ENCODE measurements at places on chromosomes 13 and 19.
A peak's percentile ranks its signal among the peaks of the same experiment; 100 is the strongest.

DNA sequence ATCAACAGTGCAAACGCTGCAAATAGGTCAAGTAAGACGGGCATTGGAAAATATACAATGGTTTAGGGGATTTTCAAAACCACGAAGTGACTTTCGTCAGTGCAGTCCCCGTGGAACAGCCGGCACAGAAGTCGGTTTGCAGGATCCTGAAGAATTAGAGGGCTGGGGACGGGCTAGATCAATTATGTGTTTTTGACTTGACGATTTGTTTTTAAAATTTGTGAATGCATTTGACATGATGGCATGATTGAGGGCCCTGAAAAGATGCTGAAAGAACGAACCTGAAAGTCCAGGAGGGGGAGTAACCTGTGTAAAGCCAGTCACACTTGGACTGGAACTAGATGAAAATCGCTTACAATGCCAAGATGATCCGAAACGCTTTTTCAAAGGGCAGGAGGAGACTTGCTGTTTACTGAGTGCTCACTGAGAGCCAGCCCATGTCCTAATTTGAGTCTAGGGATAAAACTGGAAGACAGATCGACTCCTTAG lies 8.9 kb upstream of the DGKH start:
- DNase-seq, result no peak

DNA sequence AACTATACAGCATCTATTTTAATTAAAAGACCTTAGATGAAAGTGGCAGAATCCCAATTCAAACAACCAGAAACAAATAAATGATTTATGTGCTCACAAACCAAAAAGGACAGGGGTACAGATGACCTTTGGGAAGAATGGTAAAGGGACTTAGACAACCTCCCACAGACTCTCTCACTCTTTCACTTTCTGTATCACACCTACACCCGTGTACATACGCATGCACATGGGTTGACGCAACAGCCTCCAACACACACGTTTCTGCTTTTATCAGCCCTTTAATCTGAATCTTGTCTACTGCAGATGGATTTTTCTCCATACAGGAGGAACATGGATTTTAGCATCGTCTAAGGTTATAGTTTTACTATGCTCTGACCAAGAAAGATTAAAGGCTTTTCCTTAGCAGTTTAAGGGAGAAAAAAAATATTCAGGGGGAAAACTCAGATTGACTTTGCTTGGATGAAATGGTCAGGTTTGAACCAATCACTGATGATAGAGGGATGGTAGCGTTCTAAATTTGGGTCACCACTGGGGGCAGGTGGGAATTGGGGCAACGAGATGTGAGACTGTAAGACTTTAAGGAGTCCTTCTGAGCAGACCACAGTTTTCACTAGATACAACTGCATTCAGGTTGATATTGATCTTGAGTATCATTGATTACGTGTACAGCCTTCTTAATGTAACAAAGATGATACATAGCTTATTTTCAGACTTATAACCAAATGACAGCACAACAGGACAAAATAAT lies 166.1 kb downstream of the ITGBL1 start:
- no peak for DNase-seq

DNA sequence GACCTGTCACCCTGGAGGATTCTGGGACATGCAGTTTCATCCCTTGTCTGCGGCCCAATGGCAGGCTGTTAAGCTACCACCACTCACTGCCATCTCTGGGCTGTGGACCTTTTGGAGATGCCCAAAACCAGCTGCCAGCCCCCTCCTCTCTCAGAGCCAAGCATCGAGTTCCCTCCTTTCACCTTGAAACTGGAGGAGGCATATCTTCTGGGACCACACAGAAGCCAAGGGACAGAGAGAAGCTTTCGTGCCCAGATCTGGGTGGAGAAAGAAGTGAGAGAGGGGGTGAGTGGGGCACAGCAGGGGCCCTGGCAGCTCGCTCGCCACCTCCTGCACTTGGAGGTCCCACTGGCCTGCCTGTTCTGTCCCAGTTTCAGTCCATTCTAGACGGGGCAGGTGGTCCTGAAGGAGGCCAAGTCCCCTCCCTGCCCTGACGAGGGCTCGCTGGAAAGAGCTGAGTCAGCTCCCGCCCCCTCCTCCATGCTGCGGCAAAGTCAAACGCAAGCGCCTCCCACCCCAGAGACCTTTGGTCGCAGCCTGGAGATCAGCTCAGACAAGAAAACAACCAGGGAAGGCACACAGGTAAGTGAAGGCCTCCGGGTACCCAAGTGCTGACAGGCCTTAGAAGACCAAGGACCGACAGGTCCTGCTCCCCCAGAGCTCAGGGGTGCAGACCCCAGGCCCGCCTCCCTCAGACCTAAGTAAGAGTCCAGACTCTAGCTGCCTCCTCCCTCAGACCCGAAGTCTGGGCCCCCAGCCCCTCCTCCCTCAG lies 3.8 kb downstream of the BCAT2 start:
- DNase-seq, result no peak

DNA sequence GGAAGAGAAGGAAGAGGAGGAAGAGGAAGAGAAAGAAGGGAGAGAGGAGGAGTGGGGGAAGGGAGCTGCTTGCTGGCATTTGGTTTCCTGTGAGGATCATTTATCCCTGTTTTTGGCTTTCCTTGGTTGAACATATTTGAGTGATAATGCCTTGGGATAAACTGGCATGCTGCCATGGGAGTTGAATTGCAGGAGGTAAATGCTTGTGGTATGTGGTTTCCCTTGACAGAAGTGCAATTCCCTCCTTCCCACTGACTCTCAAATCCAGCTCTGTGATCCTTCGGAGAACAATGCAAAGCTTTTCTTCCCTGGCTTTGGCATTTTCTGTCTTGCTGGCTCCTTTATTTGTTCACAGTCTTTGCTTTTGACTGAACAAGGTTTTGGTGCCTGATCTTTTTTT lies 27.2 kb upstream of the CBY2 start:
- DNase-seq, result peak; percentile 30

DNA sequence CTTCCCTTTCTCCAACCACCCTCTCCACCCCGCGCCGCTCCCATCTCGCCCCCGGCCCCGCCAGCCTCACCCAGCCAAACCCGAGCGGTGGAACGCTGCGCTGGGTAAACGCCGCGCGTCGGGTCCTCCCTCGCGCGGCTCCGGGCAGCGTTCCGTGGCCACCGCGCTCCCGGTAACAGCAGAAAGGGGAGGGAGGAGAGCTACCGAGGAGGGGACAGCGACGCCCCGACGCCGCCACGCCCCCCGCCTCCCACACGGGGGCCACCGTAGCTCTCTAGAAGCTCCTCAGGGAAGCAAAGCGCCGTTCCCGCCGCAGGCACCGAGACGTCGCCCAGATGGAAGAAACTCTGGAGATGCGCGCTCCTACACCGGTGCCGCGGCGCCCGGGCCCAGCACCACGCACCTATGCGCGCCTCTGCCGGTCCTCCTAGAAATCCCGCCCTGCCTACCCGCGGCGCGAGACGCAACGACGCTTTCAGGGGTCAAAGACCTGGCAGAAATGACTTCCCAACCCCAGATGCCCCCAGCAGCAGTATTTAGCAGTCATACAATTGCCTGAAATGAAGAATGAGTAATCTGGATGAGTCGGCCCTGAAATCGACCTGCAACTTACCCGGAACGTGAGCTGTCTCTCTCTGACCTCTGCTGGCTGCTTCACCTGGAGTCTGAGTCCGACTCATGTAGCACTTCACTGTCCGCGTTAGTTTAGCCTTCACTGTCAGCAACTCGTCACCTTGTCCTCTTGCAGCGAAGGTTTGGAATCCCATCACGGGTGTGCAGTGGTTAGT lies at the start of gene RUBCNL:
TSS of gene RUBCNL (minus strand) at position 189 of the 788 bp plus-strand sequence. CDS start 14,777 bp downstream, outside the sequence.
- DNase-seq, result peak; percentile 23

DNA sequence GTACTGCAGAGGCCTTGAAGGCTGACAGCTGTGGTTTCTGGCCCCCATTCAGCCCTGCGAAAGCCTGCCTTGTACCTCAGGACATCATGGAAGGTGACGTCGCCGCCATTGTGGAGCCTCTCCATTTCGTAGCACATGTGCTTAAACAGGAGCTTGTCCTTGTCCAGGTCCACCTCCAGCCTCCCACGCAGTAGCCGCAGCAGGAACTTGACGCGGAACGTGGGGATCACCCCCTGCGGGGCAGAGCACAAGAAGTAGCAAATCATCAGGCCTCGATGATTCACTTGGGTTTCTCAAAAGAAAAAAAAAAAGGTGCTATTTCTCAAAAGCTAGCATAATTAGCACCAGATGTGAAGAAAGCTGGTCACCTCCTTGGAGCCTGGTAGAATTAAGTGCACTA lies 351.0 kb downstream of the NALCN start:
- no peak for DNase-seq

DNA sequence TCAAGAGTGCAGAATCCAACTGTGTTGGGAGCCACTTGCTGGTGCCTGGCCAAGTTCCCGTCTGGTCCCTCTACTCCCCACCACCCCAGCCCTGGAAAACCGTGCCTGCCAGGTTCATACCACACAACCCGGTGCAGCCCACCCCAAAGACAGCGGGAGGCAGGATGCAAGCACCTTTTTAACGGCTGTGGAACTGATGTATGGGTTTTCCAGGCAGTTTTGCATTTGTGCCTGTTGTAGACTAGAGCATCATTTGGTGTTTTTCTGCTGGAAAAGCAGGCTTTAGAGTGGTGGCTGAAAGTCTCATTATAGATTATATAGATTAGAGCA lies 13.5 kb downstream of the TFDP1 start:
- DNase-seq, result no peak

- DNase-seq, result no peak
These were observed 283.2 kb upstream of the SLC10A2 start for GRCh38 chr13:103349211-103349980.

GRCh38 chr19:29277102-29277501 lies 64.2 kb upstream of the UQCRFS1 start:
- DNase-seq, result no peak

DNA sequence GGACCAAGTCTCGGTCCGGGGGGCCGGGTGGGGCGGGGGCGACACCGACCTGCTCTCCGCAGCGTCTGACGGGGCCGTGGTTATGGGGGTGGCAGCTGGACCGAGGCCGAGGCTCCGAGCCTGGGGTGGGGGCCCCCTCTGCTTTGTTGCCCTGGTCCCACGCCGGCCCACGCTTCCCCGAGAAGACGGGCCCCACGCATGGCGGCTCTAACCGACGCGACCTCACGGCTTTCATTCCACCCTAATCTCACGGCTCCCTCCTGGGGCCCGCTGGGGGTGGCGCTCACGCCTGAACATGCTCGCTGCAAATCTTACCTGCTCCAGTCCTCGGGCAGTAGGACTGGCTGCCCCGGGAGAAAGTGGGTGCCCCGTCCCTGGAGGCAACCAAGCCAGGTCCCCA lies 14.8 kb upstream of the MISP start:
- DNase-seq, result no peak

DNA sequence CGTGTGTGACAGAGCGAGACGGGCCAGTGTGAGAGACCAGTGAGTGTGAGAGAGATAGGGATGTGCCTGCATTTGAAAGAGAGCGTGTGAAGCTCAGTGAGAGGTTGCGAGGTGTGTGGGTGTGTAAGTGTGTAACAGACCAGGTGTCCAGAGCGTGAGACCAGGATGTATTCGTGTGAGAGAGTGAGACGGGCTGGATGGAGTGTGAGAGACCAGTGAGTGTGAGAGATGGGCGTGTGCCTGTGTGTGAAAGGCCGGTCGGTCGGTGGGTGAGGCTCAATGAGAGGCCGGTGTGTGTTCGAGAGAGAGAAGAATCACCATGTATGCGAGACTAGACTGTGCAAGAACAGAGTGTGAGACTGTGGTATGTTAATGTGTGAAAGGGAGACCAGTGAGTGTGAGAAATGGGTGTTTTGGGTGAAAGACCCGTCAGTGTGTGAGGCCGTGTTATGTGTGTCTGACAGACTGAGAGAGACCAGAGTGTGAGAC lies 679 bp downstream of the ZNF471 start:
- no peak for DNase-seq

DNA sequence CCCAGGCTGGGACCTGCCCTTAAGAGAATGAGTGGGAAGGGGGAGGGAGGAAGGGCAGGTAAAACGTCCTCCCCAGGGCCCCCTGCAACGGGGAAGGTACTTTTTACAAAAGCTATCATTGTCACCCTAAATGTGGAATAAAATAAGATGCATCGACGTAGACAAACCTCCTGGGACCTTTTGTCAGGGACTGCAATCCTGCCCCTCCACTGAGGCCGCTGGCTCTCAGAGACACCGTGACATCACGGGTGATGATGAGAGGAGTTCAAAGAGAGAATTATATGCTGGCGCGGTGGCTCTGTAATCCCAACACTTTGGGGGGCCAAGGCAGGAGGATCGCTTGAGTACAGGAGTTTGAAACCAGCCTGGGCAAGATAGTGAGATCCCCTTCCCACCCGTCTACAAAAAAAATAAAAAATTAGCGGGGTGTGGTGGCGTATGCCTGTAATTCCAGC lies 1.8 kb upstream of the MYBPC2 start:
- no peak for DNase-seq

GRCh38 chr13:89916551-89916950 lies 1430.9 kb upstream of the MIR17HG start:
- no peak for DNase-seq

DNA sequence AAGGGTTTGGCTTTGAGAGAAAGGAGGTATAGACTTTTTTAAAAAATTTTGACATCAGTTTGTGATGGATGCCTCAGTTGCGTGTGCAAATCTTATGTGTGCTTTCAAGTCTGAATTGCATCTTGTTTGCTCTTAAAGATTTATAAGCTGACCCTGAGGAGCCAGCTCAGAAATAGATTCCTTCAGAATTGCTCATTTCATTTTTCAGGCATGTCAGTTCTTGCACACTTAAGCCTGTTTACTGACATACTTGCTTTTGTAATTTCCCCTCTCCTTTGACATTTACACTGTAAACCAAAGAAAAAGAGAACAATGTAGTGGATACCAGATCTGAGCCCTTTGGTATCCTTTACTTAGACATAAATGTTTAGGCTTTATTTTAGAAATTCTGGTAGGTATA lies 87.6 kb downstream of the RNF17 start:
- DNase-seq, result no peak

GRCh38 chr13:76991432-76991795 lies 467 bp upstream of the CLN5 start:
- DNase-seq, result no peak

DNA sequence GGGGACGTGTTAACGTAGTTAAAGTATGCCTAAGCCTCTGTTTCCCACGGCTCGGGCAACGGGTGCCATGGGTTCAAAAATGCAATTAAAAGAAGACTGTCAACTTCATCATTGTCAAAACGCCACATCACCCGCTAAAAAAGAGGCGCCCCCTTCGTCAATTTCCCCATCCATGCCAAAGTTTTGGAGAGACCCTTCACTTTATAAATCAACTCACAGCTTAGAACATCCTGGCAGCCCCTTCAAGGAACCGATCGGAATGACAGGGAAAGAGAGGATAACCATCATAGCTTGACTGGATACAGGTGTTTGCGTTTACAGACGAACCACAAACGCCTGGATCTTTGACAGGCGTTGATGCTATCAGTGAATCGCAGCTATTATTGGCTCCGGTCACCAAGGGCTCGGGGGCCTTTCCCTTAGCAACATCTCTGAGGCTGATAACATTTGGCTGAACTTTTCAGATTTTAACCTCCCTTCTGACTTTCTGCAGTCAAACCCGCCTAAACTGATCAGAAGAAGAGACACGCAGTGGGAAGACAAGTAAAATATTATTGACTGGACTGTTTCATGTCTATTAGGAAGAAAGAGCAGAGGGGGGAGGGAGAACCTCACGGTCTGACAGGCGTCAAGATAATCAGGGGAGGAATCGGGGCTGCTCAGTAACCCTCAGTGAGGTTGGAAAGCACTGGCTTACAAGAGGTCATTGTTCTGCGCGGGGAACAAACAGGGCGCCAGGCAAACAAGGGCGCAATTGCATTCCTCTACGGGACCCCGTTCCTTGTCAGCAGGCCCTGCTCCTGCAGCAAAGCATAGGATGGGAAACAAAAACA lies 322.5 kb upstream of the ZNF507 start:
- DNase-seq, result no peak

GRCh38 chr13:39875111-39875987 lies 219.9 kb downstream of the COG6 start:
- DNase-seq, result no peak

- no peak for DNase-seq
These were observed 1599.2 kb downstream of the EFNB2 start for GRCh38 chr13:104936304-104936703.
